Activated CD4-positive, CD25-positive, alpha-beta regulatory T cell treated with anti-CD3 and anti-CD28 coated beads, Interleukin-2, amount 50 U/mL, for 72 hours (primary cell): ENCODE measurements at places on chromosomes 2 and 18.

- no peak for DNase-seq
These were observed 257.6 kb upstream of the RAB6C start for GRCh38 chr2:129721846-129722245.

DNA sequence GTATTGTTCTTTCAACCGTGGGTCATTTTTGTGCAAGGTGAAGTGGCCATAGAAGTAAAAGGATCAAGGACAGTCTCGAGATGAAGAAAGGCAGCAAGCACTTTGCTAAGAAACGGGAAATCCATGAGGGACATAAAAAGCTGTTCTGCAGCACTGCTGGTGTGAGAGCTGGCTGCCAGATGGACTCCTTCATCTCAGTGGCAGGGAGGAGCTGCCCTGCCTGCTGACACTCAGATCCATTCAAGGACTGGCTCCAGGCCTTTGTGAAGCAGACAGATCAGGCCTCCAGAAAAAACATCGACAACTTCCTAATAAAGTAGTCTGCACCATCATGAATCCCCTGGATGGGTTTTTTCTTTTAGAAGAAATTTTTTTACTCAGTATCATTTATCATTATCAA, 29.5 kb downstream of the RMC1 start:
- DNase-seq = no peak

- no peak for DNase-seq
These were observed 55.9 kb downstream of the ZFP36L2 start for GRCh38 chr2:43170405-43171105.

DNA sequence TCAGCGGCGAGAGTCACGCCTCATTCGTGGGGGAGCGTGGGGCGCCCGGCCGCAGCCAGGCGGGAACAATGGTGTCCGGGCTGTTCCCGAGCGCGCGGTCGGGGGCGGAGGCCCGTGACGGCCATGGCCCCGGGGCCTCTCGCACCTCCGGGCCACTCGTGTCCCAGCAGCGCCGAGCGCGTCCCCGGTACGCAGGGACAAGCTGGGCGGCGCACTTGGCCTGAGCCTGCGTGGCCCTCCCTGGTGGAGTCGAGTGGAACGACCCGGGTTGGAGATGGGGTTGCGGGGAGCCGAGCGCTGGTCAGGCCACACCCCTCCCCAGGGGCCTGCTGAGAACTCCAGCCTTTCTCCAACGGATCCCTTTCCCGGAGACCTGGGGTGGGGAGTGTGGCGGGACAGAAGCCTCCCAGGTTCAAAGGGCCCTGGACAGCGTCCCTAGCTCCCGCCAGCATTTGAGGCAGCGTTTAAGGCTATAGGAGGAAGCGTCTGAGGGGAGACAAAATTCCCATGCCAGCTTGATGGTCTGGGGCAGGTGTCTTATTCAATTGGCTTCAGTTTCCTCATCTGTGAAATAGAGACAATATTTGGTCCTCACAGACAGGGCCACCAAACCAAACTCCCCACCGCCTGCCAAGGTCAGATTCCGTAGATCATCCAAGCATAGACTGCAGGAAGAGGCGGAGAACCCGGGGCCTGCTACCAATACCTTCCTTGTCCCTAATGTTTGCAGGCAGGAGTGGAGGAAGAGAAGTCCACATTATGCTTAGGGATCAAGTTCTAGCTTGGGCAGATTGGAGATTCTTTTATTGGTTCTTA, 553 bp downstream of the CNDP2 start:
- peak; percentile 63 for DNase-seq

DNA sequence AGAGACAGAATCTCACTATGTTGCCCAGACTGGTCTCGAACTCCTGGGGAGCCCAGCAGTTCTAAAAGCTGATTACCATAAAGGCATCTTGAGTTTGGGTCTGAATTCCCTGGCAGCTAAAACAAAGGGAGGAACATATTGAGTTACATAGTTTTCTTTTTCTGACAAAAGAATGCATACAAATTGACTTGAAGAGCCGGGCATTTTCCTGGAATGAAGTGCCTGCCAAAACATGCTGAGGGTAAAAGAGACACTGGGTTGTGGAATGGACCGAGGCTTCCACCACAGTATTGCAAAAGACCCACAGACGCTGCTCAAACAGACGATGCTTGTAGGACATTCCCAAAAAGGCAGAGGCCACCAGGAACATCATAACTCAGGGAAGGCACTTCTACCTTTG, 35.1 kb upstream of the ROCK2 start:
- no peak for DNase-seq

GRCh38 chr2:19784456-19784855, 117.3 kb downstream of the TTC32 start:
- no peak for DNase-seq

DNA sequence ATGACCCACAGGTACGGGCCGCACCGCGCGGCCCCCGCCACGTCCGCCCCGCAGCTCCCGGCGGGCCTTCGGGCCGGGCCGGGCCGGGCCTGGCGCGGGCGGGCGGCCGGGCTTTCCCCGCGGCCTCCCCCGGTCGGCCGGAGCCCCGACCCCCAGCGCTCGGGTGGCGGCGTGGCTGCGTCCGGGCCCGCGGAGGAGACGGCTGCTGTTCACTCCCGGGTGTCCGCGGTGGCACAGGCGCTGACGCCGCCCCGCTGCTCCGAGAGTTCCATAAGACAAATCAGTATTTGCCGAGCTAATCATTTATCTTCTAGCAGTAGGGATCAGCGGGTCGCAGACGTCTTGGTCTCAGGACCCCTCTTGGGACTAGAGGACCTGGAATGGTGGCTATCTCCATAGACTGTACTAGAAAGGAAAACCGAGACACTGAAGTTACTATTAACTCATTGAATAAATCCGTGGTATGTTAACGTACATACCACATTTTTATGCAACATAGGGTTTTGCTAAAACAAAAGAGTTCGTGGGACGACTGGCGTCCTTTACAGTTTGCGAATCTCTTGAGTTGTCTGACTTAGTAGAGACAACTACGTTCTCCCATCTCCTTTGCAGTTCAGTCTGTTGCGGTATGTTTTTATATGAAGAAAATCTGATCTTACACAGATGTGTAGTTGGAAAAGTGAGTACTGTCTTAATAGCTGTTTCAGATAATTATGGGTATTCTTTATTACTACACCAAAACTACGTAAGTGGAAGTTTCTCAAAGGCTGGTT, 500 bp downstream of the LIMS1 start:
- DNase-seq = no peak

- DNase-seq = no peak
These were observed 79.3 kb downstream of the TXNL1 start for GRCh38 chr18:56559044-56559443.
